ENCODE measurements at places on chromosomes 2 and 18.

GRCh38 chr2:233807966-233808935, 30.1 kb downstream of the MROH2A start:
- DNase-seq, result no peak

GRCh38 chr2:239344857-239345216, 56.0 kb downstream of the HDAC4 start:
- DNase-seq, result no peak

- no peak for DNase-seq
These were observed 38.9 kb downstream of the ZNF516 start for GRCh38 chr18:76456018-76456750.

DNA sequence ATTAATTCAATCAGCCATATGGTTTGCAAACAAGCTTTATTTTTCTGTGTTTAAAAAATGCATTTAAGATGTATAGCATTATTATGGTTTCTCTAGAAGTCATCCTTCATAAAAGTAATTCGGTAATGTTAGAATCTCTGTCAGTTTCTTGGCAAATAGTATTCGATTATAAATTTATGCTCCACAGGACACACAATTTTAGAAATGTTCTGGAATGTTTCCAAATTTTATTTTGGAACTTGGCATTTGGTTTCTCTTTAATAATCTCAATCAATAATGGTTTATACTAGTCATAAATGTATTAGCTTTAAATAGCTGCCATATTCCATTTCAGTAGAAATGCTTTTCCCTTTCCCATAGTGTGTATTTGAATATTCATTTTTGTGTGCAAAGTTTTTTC, 156.4 kb downstream of the PLCL1 start:
- no peak for DNase-seq

GRCh38 chr2:25814681-25815080, 63.6 kb downstream of the ASXL2 start:
- no peak for DNase-seq

GRCh38 chr18:37393945-37394609, 171.5 kb downstream of the CELF4 start:
- DNase-seq, result no peak

- no peak for DNase-seq
These were observed 329.7 kb downstream of the CYRIA start for GRCh38 chr2:16335947-16336346.
